ENCODE measurements at places on chromosomes 12 and 14.

DNA sequence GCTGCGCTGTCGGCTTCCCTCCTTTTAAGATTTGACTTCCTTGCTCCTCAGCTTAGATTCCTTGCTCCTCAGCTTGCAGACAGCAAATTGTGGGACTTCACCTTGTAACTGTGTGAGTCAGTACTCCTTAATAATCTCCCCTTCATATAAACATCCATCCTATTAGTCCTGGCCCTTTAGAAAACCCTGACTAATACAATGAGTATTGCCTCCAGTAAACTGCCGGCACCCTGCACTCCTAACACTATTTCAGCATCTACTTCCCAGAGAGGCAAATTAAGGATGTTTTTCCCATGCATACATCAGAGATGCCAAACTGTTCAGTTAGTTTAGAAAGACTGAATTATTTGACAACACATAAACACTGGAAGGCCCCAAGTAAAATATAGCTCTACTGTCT is 611.3 kb upstream of the TMEM132C start:
- DNase-seq, result no peak

GRCh38 chr12:130070126-130070611 is 92.1 kb upstream of the FZD10 start:
- no peak for DNase-seq

DNA sequence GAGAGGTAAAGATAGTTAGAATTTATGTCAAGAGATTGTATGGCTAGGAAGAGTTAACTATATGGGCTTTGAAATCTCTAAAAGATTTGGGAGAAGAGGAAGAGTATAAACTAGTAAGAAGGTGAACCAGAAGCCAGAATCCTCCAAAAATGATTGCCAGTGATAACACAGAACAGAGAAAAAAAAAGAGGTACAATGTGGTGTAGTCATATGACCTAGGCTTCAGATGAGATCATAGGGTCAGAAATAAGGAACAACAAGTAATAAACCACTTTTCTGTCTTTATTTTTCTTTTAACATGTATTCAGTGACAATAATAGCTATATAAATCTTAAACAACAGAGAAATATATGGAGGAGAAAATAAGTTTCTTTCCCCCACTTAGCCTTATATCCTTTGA is 2.0 kb upstream of the NECAP1 start:
- no peak for DNase-seq

DNA sequence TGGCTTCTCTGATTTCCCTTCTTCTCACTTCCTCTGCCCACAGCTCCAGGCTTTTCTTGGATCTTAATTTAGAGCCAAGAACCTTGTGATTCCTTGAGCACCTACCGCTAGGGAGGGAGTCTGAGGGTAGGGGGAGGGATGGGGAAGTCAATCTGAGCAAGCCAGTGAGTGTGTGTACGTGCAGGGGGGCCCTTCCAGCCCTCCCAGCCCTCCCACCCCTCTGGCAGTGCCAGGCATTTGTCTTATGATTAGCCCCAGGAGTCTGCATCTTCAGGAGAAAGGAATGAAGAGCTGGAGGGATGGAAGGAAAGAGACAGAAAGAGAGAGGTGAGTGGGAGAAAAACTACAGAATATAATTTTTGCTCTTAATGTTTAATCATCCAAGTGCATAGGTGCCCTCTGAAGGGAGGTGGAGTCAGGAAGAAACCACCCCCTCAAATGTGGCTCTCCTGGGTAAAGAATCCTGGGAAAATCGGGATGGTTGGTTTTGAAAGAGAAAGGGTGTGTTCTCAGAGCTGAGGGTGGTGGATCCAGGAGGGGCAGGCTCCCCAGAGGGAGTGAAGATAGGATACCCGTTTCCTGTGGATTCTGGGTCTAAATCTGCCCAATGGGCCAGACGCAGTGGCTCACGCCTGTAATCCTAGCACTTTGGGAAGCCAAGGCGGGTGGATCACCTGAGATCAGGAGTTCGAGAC is 2.1 kb downstream of the PIANP start:
- no peak for DNase-seq

GRCh38 chr12:116182359-116183063 is 95.0 kb downstream of the MED13L start:
- DNase-seq, result no peak

DNA sequence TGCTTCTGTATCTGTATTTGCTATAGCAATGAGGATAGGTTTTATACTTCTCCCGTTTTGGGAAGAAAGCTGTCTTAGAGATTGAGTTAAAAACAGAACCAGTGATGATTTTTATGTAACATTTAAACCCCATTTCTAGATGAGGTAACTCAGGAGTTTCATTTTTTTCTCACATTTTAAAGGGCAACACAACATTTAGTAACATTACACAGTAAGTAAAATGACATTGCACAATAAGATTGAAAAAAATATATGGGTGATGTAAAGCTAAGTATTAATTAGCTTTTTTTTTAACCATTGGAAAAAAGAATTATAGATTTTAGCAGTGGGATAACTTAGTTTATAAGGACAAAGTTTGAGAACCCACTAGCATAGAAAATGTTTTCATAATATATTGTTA is 25.2 kb upstream of the SCFD1 start:
- no peak for DNase-seq

GRCh38 chr12:13165617-13166041 is 30.9 kb upstream of the EMP1 start:
- DNase-seq, result peak; percentile 58

All from stimulated activated CD8-positive, alpha-beta memory T cell treated with anti-CD3 and anti-CD28 coated beads, Interleukin-15, amount 100 ng/mL, for 4 hours (primary cell).